G401 (cell line): ENCODE measurements at places on chromosomes 12 and 14.

- peak; percentile 47 for DNase-seq
These were observed 8.2 kb upstream of the NTS start for GRCh38 chr12:85865890-85866289.

GRCh38 chr12:66932126-66932525, 253.2 kb upstream of the GRIP1 start:
- DNase-seq, result no peak

DNA sequence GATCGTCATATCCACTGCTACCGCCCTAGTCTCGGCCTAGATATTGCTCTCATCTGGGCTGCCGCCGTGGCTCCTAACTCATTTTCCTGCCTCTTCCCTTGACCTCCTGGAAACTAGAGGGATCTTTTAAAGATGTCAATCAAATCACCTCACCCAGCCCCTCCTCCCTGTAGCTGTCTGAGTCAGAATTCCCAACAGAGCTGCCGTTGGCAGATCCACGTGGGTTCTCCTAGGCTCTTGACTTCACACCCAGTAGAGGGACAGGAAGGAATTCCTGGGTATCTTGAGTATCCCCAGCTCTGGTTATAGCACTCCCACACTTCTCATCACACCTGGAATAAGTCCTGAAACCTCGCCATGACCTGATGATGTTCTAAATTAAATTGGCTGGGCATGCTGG, 11.9 kb downstream of the TGFB3 start:
- no peak for DNase-seq

GRCh38 chr12:62519043-62519442, 52.4 kb downstream of the MON2 start:
- no peak for DNase-seq

- no peak for DNase-seq
These were observed 136.6 kb downstream of the SSPN start for GRCh38 chr12:26331960-26332359.

GRCh38 chr14:67487937-67488893, at the start of gene TMEM229B:
Gene TMEM229B, minus strand, starts transcription at chr14:67488721. Its CDS starts 14,798 bp downstream, at chr14:67473923.
- DNase-seq, result no peak

GRCh38 chr12:84982888-84983287, 53.2 kb downstream of the TSPAN19 start:
- DNase-seq, result no peak

DNA sequence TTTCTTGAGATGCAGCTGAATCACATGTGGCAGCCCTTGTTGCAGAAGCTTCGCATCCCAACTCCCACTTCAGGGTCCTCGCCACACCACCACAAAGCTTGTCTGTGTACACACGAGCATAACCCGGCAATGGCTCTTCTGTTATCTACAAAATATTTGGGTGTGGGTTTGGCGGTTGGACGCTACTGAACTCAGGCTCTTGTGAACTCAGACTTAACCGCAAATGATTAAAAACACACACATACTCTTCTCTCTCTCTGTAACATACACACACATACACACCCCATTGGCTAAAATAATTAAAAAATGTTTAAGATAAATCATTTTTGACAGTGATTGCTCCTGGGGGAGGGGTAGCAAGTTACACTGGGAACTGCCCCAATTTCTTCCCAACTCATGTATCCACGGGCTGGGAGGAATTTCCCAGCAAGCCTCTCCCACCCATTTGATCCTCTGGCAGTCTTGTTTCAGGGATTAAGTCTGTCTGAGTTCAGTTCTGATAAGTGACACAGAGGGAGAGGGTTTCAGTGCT, 63.7 kb upstream of the MANSC4 start:
- DNase-seq, result no peak

DNA sequence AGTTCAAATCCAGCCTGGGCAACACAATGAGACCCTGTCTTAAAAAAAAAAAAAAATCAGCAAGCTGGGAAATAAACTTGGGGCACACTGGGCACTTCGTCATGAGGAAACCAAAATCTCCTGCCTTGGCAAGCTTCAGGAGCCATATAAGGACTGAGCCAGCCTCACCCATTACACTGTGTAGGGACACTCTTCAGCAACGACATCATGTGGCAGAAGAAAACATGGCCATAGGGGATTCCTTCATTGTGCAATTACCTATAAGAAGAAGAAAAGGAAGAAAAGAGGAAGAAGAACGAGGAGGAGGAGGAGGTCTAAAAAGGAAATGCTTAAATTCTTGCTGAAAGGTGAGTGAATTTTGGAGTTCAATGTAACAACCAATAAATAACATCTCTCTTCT, 26.1 kb upstream of the IFNG start:
- DNase-seq, result no peak

DNA sequence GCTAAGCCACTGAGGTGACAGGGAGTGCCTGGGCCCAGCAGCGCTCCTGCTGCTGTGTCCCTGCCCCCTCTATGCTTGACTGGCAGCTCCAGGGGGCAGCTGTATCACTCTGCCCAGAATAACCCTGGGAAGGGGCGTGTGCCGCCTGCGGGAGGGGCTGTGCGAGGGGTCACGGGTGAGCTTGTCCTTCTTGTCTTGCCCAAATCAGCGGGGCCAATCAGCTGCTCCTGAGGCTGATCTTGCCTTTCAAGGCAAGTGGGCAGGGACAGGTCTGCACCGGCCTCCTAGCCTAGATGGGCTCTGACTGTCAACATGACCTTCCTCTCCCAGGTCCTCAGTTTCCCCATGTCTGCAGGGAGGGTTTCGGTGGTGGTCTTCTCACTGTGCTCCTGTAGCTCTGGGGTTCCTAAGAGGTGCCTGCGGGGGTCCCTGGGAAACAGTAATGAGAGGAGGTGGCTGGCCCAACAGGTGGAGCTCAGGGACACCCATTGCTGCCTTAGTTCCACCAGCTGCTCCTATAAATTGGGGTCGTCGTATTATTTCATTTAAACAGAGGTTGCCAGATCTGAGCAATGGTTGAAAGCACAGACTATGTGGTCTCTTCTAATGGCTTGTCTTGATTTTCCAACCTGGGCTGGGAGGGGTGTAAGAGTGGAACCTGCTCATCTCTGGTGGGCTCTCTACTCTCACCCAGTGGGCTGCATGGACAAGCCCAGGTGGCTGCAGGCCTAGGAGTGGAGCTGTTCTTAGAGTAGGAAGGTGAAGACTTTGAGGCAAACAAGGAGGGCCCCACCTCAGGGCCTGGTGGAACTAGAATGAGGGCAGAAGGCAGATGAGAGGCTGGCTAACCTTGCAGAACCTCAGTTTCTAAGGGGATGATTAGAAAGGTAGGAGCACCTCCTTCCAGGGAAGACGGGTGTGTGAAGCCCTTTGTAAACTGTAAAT, 11.7 kb downstream of the RTL1 start:
- DNase-seq, result no peak

- no peak for DNase-seq
These were observed 6.6 kb downstream of the KRT6A start for GRCh38 chr12:52486166-52487105.

GRCh38 chr12:80178846-80179245, 79.5 kb downstream of the OTOGL start:
- DNase-seq, result no peak

GRCh38 chr12:84046859-84047258, 865.7 kb downstream of the SLC6A15 start:
- DNase-seq, result no peak

DNA sequence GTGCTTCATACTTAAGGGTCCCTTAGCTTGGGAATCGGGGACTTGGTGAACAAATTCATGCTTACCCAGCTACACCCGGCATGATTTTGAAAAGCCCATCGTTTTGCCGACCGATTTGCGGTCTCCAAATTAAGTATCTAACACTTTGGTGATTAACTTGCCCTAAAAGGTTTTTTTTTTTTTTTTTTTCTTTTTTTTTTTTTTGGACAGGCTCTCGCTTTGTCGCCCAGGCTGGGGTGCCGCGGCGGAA, 843 bp upstream of the HSP90AA1 start:
- no peak for DNase-seq

DNA sequence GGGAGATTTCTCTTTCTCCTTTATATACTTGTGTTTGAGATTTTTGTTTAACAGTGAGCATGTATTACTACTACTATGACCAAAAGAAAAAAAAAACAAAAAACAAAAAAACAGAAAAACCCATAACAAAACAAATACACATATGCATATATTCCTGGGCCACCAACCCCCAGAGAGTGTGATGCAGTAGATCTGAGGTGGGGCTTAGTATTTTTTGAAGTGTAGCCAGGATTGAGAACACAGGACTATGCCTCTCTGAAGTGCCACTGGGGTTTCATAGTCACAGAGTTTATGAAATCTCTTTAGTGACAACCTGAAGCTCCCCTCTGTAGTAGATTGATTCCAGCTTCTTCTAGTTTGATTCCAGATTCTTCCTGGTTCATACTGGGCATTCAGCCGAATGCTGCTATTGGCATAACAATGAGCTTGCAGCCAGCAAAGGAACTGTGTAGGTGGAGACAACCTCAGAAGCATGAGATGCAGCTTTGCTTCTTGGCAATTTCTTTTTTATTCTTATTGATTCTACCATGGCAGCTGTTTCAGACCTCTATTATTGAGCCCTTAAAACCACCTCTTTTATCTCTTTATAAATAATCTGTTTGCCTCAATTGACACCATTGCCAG, 15.5 kb upstream of the ANO4 start:
- DNase-seq, result no peak

- no peak for DNase-seq
These were observed 12.9 kb downstream of the ITGB7 start for GRCh38 chr12:53193985-53194716.

DNA sequence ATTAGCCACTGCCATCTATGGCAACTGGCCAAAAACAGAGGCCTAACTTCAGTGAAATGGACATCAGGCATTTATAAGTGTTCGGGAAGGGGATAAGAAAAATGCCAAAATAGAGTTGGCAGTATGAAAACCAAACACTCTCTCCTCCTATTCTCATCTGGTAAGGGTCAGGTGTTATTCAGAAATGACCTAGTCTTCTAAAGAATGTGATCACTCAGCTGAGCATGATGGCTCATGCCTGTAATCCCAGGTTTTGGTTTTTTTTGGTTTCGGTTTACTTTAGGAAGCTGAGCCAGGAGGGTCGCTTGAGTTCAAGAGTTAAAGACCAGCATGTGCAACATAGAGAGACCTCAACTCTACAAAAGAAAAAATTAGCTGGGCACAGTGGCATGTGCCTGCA, 170.3 kb downstream of the GRIN2B start:
- DNase-seq, result no peak

DNA sequence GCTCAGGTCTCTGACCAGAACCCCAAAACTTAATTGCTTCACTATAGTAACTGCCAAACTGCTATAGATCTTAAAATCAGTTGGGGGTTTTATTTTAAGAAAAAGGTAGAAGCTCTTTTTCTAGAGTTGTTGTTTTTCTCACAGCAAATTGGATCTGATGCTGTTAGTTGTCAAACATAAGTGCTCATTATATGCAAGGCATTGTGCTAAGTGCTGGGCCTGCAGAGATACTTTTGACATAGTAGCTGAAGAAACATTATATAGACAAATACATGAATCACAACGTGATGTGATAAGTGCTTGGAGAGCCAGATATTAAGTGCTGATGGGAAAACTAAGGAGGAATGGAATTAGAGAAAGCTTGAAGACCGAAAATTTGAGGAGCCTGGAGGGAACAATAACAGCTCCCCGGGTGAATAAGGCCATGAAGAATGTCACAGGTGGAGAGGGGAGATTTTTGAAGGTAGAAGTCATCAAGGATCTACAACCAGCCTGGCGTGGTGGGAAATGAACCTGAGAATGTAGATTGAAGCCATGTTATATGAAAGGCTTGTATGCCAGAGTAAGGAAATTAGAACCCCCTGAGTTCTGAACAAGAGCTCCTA, 126.5 kb downstream of the DYRK2 start:
- DNase-seq, result no peak

DNA sequence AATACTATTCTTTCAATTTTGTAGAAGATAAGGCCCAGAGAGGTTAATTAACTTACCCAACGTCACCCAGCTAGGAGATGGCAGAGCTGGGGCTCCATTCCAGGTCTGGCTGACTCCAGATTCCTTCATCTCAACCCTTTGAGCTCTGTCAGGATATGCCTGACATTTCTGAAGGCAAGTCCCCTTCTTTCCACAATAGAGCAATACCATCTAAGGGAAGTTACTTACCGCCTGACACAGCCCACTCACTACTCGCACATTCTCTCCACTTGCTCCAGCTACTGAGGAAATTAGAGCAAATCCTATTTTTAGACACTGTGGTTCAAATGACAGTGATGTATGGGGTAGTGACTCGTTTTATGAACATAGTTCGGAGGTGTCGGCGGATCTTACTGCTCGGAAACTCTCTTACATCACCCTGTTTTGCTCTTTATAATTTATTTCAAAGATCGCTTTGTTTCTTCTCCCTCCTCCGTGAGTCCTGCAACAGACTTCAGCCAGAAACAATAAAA, 2.0 kb upstream of the WSCD2 start:
- DNase-seq, result no peak

GRCh38 chr12:4282103-4282891, 8.7 kb downstream of the CCND2 start:
- no peak for DNase-seq

- DNase-seq, result no peak
These were observed 48.4 kb upstream of the FOS start for GRCh38 chr14:75230140-75230792.

- DNase-seq, result no peak
These were observed 799.7 kb downstream of the DIO2 start for GRCh38 chr14:79411403-79412174.

- DNase-seq, result no peak
These were observed 312.2 kb upstream of the ATP2B1 start for GRCh38 chr12:90020881-90021280.

DNA sequence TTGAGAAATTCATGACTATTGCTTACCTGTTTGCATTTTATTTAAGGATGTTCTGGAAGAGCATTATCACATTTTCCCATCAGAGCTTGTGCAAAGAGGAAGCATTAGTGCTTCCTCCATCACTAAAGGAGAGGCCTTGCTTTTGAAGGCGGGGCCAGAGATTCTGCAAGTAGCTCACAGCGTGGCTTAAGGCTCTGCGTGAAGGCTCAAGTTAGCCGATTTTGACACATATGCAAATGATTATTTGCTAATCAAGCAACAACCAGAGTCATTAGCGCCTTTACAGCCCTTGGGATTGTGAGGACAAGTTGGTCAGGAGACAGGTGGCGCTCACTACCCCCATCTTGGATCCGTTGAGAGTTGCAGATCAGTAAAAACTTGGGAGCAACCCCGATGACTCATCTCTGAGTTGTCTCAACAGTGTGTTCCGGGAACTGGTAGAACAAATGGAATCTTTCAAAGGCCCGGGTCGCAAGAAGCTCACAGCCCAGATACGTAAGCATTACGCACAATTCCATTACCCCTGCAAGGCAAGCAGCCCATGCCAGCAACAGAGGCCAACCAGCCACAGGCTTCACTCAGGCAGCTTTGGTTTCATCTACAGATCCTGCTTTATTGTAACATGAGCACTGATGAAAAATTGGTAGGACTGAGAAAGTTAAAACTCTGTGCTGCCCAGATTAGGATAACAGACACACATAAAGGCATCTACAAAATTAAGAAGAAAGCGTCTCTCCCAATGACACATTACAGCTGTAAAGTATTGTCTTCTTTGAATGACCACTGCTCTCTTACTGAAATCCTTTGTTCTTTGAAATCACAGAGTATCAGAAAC, 34.9 kb upstream of the SPTSSA start:
- peak; percentile 12 for DNase-seq

- DNase-seq, result no peak
These were observed 148.1 kb upstream of the EGLN3 start for GRCh38 chr14:34098985-34099349.

GRCh38 chr14:46404865-46405811, 246.4 kb downstream of the RPL10L start:
- no peak for DNase-seq

- DNase-seq, result no peak
These were observed 105.5 kb upstream of the PRB2 start for GRCh38 chr12:11500861-11501230.
